NCI-H2029 treated with DMSO at 0.1 percent for 48 hours (cell line): ENCODE measurements at places on chromosomes 1 and 21.

GRCh38 chr1:21783679-21784603 lies 992 bp upstream of the USP48 start:
- peak; percentile 83 for DNase-seq

- no peak for DNase-seq
These were observed 98.6 kb downstream of the OMA1 start for GRCh38 chr1:58447886-58448285.

DNA sequence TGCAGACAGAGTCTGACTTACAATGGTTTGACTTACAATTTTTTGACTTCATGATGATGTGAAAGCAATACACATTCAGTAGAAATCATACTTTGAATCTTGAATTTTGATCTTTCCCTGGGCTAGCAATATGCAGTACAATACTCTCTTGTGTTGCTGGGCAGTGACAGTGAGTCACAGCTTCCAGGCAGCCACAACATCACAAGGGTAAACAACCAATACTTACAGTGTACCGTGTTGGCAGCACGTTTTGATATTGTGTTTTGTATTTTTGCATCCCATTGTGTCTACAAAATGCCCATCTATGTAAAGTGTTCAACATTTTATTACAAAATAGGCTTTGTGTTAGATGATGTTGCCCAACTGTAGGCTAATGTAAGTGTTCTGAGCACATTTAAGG lies 150.9 kb downstream of the NTMT2 start:
- no peak for DNase-seq

DNA sequence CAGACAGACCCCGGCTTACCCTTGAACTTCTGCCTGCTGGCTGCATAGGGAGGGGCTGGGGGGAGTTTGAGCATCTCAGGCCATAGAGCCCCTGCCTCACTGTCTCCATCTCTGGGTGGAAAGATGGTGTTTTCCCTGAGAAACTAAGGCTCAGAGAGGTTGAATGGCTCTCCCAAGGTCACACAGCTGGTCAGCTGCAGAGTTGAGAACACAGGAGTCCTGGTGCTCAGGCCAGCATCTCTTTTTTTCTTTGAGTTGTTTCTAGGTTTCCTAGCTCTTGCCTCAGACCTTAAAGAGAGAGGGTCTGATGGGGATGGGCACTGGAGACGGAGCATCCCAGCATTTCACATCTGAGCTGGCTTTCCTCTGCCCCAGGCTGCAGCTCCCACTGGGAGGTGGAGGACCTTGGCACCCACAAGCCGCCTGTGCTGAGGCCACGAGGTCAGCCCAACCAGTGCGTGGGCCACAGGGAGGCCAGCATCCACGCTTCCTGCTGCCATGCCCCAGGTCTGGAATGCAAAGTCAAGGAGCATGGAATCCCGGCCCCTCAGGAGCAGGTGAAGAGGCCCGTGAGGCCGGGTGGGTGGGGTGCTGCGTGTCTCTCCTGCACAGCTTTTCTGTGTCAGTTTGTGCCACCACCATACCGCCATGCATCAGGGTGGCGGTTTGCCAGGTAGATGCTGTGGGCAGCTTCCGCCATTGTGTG lies 21.8 kb downstream of the PCSK9 start:
- no peak for DNase-seq

- peak; percentile 48 for DNase-seq
These were observed at the start of gene IFI16 for GRCh38 chr1:159009704-159010361. Gene IFI16, plus strand, starts transcription at chr1:159009907. Its CDS starts 4,774 bp downstream, at chr1:159014681.

GRCh38 chr21:45449658-45450422 lies 44.9 kb downstream of the COL18A1 start:
- DNase-seq, result no peak

DNA sequence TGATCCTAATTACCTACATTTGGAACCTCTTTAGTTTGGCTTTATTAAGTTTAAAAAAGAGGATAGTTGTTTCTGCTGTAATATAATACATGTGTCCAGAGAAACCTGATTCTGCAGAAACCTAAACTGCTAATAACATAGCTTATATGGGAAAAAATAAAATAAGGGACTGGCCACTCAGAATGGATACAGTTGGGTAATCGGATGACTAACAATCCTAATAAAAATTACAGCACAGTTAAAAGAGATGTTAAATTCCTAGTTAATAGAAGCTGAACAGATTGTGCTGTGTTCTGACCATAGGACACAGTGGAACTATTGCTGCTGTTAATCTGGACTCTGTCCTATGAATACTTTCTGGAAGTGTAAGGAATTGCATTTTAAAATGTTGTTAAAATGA lies 16.0 kb downstream of the ARV1 start:
- no peak for DNase-seq

- DNase-seq, result no peak
These were observed 355.8 kb upstream of the NR5A2 start for GRCh38 chr1:199671684-199672083.

DNA sequence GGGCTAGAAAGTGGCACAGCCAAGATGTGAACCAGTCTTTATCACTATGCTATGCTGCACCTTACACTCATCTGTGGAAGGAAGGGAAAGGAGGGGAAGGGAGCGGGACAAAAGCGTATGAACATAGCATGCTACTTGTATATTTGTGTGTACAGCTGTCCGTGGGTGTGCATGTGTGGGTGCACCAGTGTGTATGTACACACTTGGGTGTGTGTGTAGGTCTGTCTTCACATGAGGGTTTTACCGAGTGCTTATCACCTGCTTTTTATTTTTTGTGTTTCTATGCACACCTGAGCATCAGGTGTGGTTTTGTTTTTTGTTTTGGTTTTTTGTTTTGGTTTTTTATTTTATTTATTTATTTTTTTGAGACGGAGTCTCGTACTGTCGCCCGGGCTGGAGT lies 255.7 kb downstream of the RRAGC start:
- no peak for DNase-seq

DNA sequence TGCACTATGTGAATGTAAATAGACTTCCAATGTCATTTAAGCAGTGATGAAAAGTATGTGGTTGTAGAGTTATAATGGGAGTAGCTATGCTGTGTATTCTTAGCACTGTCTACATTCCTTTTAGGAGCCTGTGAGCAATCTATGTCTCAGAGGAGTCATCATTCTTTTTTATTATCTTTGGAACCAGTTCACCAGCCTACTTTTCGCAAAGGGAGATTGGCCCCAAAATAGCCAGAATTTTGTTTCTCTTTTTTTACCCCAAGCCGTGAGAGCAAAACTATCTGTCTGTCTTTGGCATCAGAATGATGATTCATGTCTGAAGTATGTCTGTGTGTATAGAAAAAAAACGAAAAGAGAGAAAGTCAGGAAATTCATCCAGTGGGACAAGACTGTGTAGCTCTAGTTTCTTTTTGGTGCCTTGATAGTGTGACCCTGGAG lies 44.2 kb downstream of the OSBPL9 start:
- no peak for DNase-seq

DNA sequence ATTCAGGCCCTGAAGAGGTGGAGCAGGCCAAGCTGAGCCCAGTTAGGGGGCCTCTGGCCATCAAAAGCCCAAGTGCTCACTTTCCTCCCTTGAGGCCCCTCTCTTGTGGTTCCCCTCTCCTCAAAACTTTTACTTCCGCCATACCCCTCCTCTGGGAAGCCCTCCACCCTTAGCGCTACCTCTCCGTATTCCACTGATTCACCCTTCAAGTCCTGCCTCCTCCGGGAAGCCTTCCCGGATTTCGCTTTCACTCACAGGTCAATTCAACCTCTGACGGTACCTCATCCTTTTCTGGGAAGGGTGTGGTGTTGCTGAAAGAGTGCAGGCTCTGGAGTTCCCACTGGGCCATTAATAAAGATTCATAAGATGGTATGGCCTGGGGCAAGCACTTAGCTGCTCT lies 19.1 kb downstream of the SPOCD1 start:
- no peak for DNase-seq

DNA sequence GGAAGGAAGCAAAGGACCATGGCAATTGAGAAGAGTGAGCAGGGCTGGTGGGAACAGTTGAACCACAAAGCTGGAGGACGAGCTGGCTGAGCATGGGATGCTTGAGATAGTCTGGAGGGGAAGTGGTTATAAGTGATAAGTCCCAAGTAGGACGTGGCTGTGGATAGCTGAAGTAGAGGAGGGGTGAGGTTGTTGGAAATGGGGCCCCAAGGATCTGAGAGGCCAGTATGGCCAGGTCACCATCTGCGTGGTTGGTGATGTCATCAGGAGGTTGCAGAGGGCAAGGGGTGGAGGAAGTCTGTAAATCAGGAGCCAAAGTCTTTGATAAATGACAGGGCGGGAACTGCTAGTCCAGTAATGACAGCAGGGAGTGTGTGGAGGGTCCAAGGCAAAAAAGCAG lies 11.0 kb upstream of the REN start:
- DNase-seq, result no peak

- DNase-seq, result no peak
These were observed 1.3 kb downstream of the CRYZ start for GRCh38 chr1:74731399-74732052.

DNA sequence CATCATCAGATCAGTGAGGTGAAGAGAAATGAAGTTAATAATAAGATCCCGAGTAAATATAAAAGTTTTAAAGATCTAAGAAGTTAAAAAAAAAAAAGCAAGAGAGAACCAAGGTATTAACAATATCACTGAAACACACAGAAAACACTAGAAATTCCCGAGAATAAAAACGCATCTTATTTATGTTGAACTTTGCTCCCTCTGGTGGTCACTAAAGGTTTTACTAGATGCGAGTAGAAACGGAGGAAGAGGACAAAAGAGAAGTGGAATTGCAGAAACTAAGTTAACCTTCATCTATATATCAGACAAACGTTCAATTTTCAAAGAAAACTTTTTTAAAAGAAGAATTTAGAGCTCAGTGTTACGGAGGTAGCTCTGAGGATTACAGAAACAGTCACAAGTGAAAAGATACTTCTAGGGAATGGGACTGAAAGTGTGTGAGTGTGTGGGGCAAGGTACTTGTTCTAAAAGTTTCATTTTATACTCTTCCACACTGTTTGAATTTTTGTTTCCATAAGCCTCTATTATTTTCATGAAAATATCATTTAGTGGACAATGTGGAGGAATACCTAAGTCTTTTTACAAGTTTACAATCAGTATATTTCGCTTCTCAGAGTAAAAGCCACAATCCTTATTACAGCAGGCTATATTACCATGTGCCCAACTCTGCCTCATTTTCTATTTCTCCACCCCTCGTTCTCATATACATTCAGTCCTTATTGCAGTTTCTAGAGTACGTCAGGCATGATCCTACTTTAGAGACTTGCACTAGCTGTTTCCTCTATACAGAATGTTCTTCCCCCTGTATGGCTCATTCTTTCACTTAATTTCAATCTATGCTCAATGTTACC lies 19.7 kb downstream of the ACBD6 start:
- DNase-seq, result no peak

DNA sequence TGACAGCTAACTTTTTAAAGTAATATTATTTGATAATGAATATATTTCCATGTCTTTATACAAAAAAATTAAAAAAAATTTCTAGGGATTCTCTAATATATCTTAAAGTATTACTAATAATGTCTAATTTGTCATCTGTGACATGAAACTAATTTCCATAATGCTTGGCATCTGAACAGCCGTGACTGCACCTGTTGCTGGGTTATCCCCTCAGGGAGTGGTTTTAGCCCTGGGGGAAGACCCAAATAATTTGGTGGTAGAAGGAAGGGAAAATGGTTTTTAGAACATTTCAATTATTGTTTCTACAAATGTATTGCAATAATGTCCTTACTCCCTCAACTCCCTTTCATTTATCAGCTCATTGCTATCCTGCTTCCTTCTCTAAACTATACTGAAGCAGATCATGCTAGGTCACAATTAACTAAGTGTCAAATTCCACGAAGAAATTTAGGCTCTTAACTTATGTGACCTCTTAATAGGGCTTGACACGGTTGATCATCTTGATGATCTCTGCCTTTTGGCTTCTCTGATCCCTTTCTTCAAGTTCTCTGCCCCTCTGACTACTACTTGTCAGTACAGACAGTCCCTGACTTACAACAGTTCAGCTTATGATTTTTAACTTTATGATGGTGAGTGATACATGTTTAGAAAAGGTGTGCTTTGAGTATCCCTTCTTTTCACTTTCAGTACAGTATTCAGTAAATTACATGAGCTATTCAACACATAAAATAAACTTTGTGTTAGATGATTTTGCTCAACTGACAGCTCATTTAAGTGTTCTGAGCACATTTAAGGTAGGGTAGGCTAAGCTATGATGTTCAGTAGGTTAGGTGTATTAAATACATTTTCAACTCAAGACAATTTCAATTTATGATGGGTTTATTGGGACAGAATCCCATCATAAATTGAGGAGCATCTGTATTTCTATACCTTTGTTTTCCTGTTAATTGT lies 26.4 kb upstream of the DPH5 start:
- DNase-seq, result no peak

- DNase-seq, result no peak
These were observed 65.5 kb upstream of the LRRC8B start for GRCh38 chr1:89459081-89459480.

DNA sequence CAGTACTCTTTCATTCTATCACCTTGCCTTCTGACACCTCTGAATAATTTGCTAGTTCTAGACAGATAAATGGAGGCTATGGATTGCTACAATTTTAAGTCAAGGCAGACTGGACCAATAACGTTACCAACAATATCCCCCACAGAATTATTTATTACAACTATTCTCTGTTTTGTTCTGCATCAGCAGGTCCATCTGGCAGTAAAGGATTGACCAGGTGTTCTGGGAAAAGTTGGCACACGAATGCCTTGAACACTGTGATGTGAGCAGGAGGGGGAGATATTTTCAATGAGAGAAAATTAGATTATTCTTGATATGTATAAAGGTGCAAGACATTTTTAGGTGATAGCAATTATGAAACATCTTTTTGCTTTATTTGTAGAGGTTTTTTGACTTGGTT lies 718.8 kb upstream of the TMPRSS15 start:
- DNase-seq, result no peak

GRCh38 chr1:147777694-147778093 lies 17.3 kb upstream of the GJA5 start:
- no peak for DNase-seq

DNA sequence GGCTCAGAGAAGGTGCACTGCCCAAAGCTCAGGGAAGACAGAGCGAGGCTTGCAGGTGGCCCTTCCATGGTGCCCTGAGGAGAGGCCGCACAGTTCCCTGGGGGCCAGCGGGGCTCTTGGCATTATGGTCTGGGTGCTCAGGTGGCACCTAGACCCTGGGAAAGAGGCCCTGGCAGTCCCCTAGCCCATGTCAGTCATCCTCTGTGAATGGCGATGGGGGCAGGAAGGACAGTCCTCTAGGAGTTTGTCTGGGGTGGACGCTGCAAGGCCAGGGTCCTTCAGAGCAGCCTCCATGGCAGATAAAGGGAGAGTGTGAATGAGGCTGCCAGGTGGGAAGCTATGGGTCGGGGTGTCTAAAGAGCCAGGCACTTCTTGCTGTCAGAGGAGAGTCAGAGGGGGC lies 345.9 kb upstream of the VAMP3 start:
- no peak for DNase-seq

- DNase-seq, result peak; percentile 68
These were observed 18.1 kb upstream of the SLC44A3 start for GRCh38 chr1:94801919-94802546.

- no peak for DNase-seq
These were observed 12.1 kb downstream of the LDLRAD2 start for GRCh38 chr1:21823980-21824702.

GRCh38 chr1:154448331-154448811 lies 43.2 kb downstream of the IL6R start:
- no peak for DNase-seq
